Suprapubic skin (tissue), 4 donors: ENCODE measurements at places on chromosomes 6 and 20. TPM values are rescaled to one million over a fixed set of nuclear protein-coding genes. Genes with fewer than 3 reads are reported as not detected.

DNA sequence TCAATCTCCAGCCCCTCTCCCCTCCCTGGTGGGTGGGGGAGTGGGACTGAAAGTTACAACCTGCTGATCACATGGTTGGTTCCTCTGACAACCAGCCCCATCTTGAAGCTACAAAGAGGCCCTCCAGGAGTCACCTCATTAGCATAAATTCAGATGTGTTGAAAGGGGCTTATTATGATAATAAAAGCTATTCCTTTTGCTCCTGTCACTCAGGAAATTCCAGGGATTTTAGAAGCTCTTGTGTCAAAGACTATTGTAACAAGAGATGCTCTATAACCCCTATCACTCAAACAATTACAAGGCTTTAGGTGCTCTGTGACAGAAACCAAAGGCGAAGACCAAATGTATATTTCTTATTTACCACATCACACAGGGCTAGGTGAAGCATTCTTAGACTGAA is 30.1 kb upstream of the MBOAT1 start:
- DNase-seq: no peak

DNA sequence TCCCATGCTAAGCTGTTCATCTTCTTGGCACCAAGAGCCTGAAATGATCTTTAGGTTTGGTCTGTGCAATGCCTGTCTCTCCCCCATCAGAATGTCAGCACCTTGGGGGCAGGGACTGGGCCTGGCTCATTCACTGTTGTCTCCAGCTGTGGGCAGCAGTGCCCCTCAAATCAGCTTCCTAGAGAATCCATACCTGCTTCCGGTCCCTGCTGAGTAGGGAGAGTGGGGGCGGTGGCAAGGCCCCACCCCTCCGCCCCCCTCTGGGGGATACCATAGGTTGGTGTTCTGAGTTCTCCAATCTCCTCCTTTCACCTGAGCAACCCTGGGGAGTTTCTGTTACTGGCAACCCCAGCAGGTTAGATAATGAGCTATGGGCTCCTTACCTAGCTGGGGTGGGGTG is 19.2 kb upstream of the SPDEF start:
- DNase-seq: no peak

GRCh38 chr6:38171997-38172738 is 352.6 kb downstream of the ZFAND3 start:
- DNase-seq: no peak

DNA sequence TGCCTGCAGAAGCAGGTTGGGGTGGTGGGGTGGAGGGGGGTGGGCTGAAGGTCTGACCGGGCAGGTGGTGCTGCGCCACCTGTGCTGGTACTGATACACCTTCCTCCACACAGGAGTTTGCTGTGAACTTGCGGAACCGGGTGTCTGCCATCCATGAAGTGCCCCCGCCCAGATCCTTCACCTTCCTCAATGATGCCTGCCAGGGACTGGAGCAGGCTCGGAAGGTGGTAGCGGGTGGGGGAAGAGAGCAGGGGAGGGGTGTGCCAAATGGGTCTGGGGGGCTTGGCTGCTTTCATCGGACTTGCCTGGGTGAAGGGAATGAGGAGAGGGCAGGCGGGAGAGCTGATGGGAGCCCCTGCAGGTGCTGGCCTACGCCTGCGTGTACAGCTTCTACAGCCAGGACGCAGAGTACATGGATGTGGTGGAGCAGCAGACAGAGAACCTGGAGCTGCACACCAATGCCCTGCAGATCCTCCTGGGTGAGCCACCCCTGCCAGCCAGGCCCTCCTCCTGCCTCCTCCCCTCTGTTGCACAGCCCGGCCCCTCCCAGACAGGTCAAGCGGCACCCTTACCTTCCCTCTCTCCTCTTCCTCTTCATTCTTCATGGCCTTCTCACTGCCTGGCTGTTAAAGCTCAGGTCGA is 6.7 kb downstream of the DNPH1 start:
- no peak for DNase-seq

- DNase-seq: no peak
Measured at GRCh38 chr6:1208876-1209275, 103.0 kb upstream of the FOXQ1 start.

- no peak for DNase-seq
Measured at GRCh38 chr6:37362101-37362828, 8.5 kb downstream of the RNF8 start.

GRCh38 chr6:54071821-54072340 is 39.4 kb upstream of the MLIP start:
- DNase-seq: no peak

DNA sequence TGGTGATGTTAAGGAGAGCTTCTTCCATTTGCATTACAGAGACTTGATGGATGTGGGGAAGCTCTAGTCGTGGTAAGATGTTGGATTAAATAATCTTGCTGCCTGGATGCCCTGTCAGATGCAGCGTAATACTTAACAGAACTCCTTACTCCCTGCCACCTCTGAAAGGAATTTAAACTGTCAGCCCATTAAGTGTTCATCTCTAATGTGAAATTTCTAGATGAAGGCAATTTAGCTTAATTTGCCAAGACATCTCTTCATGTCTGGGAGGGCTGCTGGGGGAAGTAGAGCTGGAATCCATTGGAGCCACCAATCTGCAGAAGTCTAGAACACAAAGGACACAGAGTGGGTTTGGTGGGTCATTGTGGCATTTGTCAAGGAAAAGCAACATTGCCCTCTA is 64.4 kb downstream of the SOBP start:
- no peak for DNase-seq

DNA sequence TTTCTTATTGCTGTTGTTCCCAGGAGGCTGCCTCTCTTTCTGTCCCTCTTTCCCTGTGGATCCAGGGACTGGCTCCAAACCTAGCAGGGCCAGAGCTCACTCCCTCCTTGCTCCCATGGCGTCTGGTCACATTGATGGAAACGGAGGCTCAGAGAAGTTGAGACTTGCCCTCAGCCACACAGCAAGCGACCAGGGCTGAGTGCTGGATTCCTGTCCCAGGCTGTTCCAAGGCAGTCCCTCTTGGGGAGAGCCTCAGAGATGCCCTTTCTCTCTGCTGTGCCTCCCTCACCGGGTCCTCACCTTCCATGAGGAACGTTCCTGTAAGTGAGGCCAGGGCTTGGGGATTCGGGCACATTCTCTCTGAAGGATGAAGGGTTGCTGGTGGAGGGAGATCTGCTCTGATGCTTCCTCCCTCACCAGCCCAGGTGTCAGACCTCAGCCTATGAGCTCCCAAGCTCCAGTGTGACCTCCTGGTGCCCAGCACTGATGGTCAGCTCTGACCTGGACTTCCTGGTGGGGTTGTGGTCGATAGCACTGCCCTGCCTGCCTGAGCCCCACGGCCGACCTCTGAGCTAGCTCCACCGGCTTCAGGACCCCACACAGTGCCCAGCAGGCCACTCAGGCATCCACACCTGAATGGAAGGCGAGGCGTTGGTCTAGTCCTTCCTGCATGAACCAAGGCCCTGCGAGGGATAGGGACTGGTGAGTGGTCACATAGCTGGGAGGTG is 26.8 kb downstream of the SUN5 start:
- DNase-seq: peak; percentile 77

DNA sequence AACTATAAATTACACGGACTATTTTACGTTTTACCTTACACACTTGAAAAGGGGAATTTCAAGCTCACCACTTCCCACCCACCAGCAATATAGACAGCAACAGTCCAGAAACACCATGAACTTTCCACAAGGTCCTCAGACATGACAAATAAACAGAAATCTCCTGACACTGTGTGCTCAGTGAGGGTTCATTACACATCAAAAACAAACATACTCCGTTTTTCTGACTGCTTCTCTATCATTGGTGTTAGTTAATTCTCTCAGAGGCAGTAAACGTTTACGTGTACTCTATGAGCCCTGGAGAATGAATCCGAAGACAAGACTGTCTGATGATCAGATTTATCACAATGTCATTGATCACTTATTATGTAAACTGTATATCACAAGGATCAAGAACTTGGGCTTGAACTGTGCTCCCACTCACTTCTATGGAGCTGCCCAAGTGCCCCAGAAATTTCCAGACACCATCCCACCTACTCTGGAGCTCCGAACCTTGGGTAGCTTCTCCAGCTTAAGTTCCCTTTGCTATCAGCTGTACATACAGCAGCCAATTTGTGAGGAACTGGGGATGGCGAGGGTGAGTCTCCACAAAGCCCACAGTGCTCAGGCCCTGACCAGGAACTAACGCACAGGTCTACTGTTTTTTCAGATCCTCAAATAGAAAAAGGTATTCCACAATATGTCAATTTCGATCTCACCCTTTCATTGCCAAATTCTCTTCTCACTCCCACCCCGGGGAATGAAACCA is 86.0 kb downstream of the ALDH8A1 start:
- no peak for DNase-seq

- no peak for DNase-seq
Measured at GRCh38 chr6:36020154-36020553, 4.3 kb downstream of the SLC26A8 start.

DNA sequence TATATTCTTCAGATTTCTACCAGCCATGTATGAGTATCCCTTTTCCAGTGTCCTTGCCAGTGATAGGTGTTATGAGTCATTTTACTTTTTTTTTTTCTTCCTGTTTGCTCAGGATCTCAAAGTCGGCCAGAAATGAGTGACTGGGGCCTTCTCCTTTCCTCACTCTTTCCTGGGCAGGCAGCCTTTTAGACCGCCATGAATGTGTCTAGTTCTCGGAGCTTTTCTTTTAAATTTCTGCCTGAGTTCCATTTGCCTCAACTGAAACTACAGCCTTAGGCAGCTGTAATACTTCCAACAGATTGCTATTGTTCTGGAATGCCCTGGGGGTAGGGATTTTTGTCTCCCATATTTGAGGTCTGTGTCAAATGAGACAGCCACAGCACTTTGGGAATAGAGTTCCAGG is 83.7 kb downstream of the STXBP5 start:
- no peak for DNase-seq

Gene RSPH9
- 0.57 TPM for total RNA-seq

Gene ULBP2
- not detected for total RNA-seq

Gene RAET1L
- 5.9 TPM for total RNA-seq

Gene SMOC2
- 20.2 TPM for total RNA-seq

Gene DNAH8
- total RNA-seq: not detected
